SK-N-SH treated with all-trans-retinoic acid at 6 μM for 48 hours (cell line): ENCODE measurements at places on chromosomes 11 and 22.

- no peak for ATAC-seq
Measured at GRCh38 chr11:124068601-124069110, 27.5 kb upstream of the OR10G7 start.

GRCh38 chr22:49198705-49199084, 629.0 kb downstream of the BRD1 start:
- ATAC-seq = no peak

- ATAC-seq = no peak
Measured at GRCh38 chr11:11215944-11216343, 137.1 kb downstream of the CSNK2A3 start.

DNA sequence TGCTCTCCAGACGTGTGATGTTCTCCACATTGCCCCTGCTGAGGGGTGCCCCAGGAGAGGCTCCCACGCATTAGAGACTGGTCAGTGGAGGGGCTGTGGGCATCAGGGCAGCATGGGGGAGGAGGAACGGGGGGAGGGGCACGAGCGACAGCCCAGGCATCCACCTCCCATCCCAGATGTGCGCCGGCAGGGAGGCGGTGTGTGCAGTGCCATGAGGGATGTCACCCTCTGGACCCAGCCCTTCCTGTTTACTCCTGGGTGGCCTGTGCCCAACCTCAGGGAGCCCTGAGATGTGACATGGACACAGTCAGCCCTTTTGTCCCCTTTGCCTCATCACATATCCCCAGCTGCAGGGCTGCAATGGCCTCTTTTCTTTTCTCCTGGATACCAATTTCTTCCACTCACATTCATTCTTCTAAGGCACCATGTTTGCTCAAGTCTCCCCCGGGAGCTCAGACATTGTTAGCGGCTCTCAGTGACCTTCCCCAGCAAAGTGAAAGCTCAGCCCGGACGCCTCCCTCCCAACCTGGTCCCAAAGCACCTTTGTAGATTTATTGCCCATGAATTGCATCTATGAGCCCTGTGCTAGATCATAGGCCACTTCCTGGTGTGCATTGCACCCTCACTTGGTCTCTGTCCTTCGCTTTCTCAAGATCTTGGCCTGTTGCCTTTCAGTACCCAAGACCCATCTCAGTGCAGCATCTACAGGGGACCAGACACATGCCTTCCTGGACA, 150.6 kb downstream of the CEP164 start:
- no peak for ATAC-seq

- no peak for ATAC-seq
Measured at GRCh38 chr11:39745401-39745800, 1714.1 kb downstream of the LRRC4C start.

DNA sequence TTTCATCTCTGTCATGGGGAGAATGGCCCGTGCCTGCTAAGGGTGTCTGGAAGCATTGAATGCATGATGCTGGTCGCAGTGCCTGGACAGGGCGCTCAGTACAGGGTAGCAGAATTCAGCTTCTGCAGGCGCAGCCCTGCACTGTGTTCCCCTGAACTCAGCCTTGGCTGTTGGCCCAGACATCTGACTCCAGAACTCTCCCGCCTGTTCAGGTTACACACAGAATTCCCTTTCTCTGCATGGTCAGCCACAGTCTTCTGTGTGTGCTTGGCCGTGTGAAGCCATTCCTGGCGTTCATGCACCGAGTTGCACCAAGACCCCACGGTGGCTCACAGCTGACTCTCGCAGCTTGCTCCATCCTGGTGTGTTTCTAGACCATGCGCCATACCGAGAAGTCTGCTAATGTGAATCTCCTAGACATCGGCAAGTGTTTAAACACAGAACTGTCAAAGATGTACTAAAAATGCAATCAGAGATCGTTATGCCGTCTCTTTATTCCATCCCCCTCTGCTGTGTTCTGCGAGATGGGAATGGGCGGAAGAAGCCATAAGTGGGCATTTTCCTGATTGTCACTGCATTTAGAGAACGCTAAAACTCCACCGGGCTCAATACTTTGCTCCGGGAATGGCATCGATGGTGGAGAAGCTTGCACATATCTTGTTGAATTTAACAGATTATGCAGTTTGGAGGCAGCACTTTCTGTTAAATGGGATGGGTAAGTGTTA, 55.6 kb downstream of the MPPED1 start:
- peak; percentile 60 for ATAC-seq

- no peak for ATAC-seq
Measured at GRCh38 chr22:19803736-19804267, 43.2 kb downstream of the TBX1 start.

- no peak for ATAC-seq
Measured at GRCh38 chr22:26470807-26471206, 12.8 kb downstream of the HPS4 start.

GRCh38 chr11:118008271-118008911, 22.2 kb downstream of the IL10RA start:
- ATAC-seq = no peak

- peak; percentile 0; the same call in 1 of the 3 replicates for ATAC-seq
Measured at GRCh38 chr11:62555464-62556107, 9.0 kb upstream of the AHNAK start.

- no peak for ATAC-seq
Measured at GRCh38 chr22:35328472-35328885, 28.8 kb downstream of the TOM1 start.

GRCh38 chr11:116861539-116861938, 24.1 kb upstream of the APOA1 start:
- peak; percentile 58 for ATAC-seq

DNA sequence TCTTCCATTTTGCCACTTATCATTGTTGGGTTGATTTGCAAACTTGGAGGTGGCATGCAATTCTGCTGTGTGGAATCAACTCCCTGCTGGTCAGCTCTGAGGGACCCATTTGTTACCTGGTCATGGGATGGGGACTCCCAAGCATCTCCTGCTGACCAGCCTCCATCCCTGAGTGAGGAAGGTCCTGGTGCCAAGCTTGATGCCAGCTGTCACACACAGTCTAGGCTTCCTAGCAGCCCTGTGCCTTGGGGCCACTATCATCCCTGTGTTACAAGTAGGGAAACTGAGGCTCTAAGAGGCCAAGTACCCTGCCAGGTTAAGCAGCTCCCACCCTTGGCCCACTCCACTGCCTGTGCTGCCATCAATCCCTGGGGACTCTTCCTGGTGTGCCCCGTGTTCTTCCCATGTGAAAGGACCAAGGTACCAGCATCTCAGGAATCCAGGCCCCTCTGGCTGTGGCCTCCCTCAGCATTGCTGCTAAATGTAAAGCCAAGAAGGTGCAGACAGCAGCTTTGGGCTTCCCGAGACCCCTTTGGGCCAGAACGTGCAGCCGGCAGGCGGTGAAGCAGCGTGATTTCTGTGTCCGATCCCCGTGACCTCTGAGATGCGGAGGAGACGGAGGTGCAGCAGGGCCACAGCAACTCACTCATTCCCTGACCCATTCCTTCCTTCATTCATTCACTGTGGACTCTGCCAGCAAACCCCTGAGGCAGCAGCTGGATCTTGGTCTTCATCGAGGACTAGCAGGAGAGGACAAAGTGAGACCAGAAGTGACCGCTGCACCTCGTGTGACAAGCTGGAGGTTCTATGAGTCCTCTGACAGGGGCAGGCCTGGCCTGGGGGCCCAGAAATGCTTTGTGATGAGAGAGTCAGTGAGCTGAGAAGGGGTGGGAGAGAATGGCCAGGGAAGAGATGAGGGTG, 49.7 kb downstream of the MYEOV start:
- ATAC-seq = no peak

DNA sequence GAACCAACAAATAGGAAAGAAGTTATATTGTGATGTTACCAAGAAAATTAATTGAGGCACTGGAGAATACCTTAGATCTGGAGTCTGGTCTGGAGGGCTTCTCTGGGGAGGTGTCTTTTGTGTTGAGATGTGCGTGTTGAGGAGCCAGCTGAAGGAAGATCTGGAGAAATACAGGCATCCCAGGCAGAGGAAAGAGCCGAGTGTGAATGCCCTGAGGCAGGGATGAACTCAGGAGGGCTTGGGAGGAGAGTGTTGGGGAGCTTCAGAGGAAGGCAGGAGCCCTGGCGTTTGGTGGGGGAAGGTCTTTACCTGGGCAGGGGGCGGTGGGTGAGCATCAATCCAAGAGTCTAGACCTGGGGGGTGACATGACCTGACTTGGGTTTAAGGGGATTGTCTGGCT, 13.1 kb downstream of the SYNGR1 start:
- no peak for ATAC-seq

GRCh38 chr22:39913886-39914285, 13.0 kb downstream of the GRAP2 start:
- no peak for ATAC-seq

GRCh38 chr11:132202621-132203020, 832.2 kb downstream of the NTM start:
- no peak for ATAC-seq

GRCh38 chr22:19506212-19506611, 18.0 kb downstream of the CLDN5 start:
- no peak for ATAC-seq

DNA sequence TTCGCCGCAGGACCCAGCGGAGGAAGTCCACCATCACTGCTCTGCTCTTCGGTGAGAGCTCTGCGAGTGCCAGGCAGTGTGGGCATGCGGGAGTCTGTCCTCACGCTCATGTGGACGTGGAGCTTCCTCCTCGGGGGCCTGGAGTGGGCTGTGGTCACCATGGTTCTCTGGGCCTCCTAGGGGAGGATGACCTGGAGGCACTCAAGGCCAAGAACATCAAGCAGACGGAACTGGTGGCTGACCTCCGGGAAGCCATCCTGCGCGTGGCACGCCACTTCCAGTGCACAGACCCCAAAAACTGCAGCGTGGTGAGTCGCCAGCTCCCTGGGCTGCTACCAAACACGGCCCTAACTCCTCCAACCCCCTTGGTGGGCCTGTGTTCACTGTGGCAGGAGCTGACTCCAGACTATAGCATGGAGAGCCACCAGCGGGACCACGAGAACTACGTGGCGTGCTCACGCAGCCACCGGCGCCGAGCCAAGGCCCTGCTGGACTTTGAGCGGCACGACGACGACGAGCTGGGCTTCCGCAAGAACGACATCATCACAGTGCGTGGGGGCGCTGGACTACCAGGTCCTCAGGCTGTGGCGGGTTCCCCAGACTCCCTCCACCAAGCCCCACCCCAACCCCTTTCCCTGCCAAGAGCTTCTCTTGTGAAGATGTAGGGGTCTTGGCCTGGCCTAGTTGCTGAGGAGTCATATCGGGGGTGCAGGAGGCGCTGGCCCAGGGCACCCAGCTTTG, 36.8 kb downstream of the SGSM3 start:
- ATAC-seq = no peak

GRCh38 chr11:61701242-61701886, 21.2 kb downstream of the DAGLA start:
- ATAC-seq = peak; percentile 67

- ATAC-seq = no peak
Measured at GRCh38 chr11:1072821-1073231, 1.8 kb upstream of the MUC2 start.

GRCh38 chr11:129412494-129412893, 36.8 kb downstream of the BARX2 start:
- ATAC-seq = no peak

- no peak for ATAC-seq
Measured at GRCh38 chr22:17101475-17102296, 16.9 kb downstream of the IL17RA start.

DNA sequence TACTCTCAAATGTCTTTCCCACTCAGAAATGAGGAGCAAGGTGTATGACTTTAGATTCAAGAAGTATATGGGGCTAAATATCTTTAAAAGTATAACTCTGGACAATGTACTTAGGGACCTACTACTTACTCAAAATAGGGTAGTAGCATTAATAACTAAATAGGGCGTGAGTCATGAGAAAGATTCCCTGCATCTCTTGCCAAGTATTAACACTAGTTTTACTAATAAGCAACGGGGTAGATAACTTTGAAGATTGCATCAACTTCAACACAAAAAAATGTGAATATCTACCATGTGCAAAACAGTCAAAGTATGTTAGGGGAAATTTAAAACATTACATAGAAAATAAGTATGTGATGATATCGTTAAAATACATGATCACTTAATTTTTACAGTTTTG, 99.6 kb downstream of the PGR start:
- ATAC-seq = no peak
